ENCODE measurements at places on chromosomes 12 and 14. TPM values are rescaled to one million over a fixed set of nuclear protein-coding genes. Genes with fewer than 3 reads are reported as not detected.

DNA sequence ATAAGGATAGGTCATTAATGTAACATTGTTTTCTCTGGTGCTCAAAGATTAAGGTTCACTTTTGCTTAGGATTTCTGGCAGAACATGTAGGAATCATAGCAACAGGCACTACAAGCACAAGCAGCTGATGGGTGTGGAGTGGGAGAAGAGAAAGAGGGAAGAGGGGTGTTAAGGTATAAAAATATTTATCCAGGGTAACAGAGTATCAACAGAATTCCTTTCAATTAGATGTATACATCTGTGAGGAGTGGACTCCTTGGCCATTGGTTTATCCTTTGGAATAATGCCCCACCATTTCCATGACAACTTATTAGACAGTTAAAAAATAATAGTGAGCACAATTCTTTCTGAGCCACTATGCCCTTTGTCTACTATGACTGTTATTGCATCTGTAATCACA, 388.3 kb upstream of the DDHD1 start:
- no peaks in the 10 kb centered on the region for H3K4me1 ChIP-seq
- peaks cover 2% of the 10 kb centered on the region for H3K27me3 ChIP-seq
- no peak overlapping the region for H3K4me3 ChIP-seq
- H3K36me3 ChIP-seq, result no peaks in the 10 kb centered on the region
- DNase-seq, result no peak
- no peak overlapping the region for H3K27ac ChIP-seq

The ITGA7 gene
- 5.5 TPM for total RNA-seq

DNA sequence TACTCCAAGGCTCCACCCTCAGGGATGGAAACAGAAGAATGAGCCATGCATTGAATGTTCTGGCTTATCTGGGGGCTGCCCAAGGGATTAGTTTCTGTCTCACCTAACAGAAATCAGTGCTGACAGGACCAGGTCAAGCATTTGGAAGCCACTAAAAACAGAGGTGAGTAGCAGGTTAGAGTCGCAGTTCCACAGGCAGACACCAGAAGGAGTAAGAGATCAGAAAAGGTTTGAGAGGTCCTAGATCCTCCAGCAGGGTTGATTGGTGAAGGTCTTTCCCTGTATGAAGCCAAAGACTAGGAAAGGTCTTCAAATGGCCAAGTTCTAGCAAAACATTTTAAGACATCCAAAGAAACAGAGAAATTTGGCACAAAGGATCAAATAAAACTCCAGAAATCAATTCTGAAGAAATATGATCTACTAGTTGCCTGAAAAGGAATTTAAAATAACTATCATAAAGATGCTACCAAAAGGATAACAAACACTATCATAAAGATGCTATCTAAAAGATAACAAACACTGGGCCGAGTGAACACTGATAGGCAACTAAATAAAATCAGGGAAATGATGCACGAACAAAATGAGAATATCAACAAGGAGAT, 19.5 kb upstream of the TTC9 start:
- H3K27me3 ChIP-seq, result no peaks in the 10 kb centered on the region
- H3K4me1 ChIP-seq, result no peaks in the 10 kb centered on the region
- peak; percentile 68 for DNase-seq
- no peak overlapping the region for H3K27ac ChIP-seq

The C1R gene
- total RNA-seq, result 1.4 TPM

DNA sequence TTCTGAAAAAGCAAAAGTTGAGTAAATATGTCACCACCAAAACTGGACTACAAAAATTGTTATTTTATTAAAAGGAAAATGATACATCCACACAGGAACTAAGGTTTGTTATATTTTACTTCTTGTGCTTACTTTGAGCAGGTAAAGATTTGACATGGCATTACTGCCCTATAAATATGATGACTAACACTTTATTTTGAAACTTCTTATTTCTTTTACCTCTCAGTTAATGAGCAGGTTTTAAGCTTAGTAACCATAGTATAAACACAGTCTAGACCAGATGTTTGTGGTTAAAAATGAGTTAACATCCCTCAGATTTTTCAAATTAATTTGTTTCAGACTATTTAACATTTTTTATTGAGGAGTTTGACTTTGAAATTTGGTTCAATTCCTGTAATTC, 862.5 kb upstream of the USP15 start:
- no peak overlapping the region for H3K27ac ChIP-seq
- H3K4me1 ChIP-seq, result no peaks in the 10 kb centered on the region
- no peaks in the 10 kb centered on the region for H3K36me3 ChIP-seq
- DNase-seq, result no peak
- H3K27me3 ChIP-seq, result no peaks in the 10 kb centered on the region

GRCh38 chr14:42420071-42420470, 813.4 kb downstream of the LRFN5 start:
- H3K27ac ChIP-seq, result no peak overlapping the region
- no peaks in the 10 kb centered on the region for H3K27me3 ChIP-seq
- H3K36me3 ChIP-seq, result no peaks in the 10 kb centered on the region
- no peak for DNase-seq
- H3K4me1 ChIP-seq, result no peaks in the 10 kb centered on the region

- no peak for DNase-seq
- H3K36me3 ChIP-seq, result no peaks in the 10 kb centered on the region
- no peaks in the 10 kb centered on the region for H3K4me1 ChIP-seq
- H3K4me3 ChIP-seq, result no peak overlapping the region
- H3K27ac ChIP-seq, result no peak overlapping the region
- no peaks in the 10 kb centered on the region for H3K27me3 ChIP-seq
These were observed 19.3 kb downstream of the NFKBIA start for GRCh38 chr14:35385042-35385839.

DNA sequence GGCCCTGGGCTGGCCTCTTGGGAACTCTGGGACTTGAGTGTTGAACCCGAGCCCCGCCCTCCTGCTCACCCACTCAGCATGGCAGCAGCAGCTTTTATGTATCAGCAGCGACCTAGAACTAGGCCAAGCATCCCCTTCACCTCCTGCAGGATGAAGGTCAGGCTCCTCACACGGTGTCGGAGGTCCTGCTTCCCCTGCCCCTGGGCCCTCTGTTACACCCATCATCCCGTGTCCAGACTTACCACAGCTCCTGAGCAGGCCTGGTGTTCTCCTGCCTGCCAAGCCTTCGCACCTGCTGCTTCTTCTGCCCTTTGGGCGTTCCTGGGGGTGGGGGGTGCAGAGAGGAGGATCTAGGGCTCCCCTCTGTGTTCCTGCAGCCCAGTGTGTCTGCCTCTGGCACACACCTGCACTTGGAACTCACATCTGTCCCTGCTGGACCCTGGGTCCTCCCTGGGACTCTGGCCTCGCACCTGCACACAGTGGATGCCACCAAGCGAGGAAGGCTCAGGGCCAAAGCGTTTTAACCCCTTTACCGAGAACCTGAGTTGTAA, 80.3 kb downstream of the PAPOLA start:
- H3K36me3 ChIP-seq, result no peaks in the 10 kb centered on the region
- H3K4me1 ChIP-seq, result no peaks in the 10 kb centered on the region
- H3K27me3 ChIP-seq, result peaks cover 12% of the 10 kb centered on the region
- H3K4me3 ChIP-seq, result no peak overlapping the region
- DNase-seq, result no peak
- no peak overlapping the region for H3K27ac ChIP-seq

GRCh38 chr14:91284791-91285548, 40.5 kb upstream of the GPR68 start:
- peaks cover 13% of the 10 kb centered on the region for H3K4me1 ChIP-seq
- DNase-seq, result no peak
- peaks cover 69% of the 10 kb centered on the region for H3K36me3 ChIP-seq
- H3K27me3 ChIP-seq, result no peaks in the 10 kb centered on the region
- H3K4me3 ChIP-seq, result no peak overlapping the region
- H3K27ac ChIP-seq, result peak overlapping the region; percentile 66

The SLC22A17 gene
- 5.3 TPM for total RNA-seq

DNA sequence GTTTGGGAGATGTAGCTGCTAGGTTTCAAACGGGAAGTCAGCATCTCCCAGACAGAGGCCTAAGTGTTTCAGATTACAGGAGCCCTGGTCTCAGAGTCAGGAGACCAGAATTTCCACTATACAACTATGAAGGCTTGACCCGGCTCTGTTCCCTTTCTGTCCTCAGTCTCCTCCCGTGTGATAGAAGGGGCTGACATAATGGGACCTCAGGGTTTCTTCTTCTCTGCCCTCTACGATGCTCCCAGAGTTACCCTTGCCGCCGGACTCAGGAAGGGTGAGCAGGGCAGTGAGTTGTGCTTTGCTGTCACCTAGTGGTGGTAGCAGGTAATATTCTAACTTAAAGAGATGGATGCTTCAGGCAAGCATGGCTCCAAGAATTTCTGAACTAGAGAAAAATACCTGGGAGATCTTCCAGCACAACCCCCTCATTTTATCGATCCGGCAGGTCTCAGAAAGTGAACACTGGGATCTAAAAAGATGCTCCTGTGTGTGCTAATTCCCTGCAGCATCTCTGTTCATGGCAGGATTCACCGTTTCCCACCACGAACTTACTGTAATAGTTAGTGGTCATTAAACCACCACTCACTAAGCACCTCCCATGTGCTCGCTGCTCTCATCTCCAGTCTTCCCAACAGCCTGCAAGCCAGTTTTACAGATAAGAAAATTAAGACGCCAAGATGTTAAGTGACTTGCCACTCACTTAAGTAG, 84.4 kb downstream of the VWF start:
- H3K27ac ChIP-seq, result no peak overlapping the region
- H3K4me3 ChIP-seq, result no peak overlapping the region
- H3K27me3 ChIP-seq, result no peaks in the 10 kb centered on the region
- peak; percentile 72 for DNase-seq
- peaks cover 2% of the 10 kb centered on the region for H3K4me1 ChIP-seq
- H3K36me3 ChIP-seq, result no peaks in the 10 kb centered on the region

- H3K27ac ChIP-seq, result no peak overlapping the region
- peaks cover 11% of the 10 kb centered on the region for H3K27me3 ChIP-seq
- no peak overlapping the region for H3K4me3 ChIP-seq
- no peaks in the 10 kb centered on the region for H3K36me3 ChIP-seq
- no peaks in the 10 kb centered on the region for H3K4me1 ChIP-seq
These were observed 156.1 kb downstream of the KICS2 start for GRCh38 chr12:64065881-64066451.

DNA sequence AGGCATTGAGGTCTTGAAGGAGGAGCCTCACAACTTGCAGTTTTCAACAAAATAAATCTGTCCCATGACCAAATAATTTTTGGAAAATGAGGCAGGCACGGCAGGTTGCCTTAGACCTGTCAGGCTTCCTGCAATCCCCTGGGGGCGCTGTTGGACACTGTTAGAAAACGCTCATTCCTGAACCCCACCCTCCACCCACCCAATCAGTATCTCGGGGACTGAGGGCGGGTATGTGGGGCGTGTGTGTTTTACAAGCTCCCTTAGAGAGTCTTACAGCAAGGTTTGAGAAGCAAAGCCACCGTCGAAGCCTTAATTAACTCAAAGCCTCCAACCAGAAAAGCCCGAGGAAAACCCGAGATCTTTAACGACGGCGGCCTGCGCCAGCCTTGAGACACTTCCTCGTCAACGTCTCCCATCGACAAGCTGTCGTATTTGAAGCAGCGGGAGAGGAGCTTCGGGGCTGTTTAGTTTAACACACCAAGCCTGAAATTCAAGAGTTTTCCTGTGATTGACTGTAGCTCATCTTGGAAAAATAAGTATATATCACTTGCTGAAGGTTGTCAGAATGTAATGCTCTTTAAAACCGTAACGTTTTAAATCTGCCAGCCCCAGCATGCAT, 123.0 kb downstream of the GLT1D1 start:
- no peaks in the 10 kb centered on the region for H3K4me1 ChIP-seq
- H3K27ac ChIP-seq, result no peak overlapping the region
- no peak overlapping the region for H3K4me3 ChIP-seq
- H3K27me3 ChIP-seq, result peaks cover 20% of the 10 kb centered on the region
- H3K36me3 ChIP-seq, result no peaks in the 10 kb centered on the region

The CD4 gene
- total RNA-seq, result 206 TPM

DNA sequence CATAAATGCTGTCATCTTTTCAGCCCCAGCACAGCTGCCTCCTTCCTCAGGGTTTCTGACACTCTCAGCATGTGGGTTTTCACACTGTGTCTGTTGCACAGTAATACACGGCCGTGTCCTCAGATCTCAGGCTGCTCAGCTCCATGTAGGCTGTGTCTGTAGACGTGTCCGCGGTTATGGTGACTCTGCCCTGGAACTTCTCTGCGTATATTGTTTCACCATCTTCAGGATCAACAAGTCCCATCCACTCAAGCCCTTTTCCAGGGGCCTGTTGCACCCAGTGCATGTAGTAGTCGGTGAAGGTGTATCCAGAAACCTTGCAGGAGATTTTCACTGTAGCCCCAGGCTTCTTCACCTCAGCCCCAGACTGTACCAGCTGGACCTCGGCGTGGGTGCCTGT, 1210.6 kb downstream of the TMEM121 start:
- H3K4me1 ChIP-seq, result peaks cover 13% of the 10 kb centered on the region
- no peak overlapping the region for H3K4me3 ChIP-seq
- DNase-seq, result no peak
- no peak overlapping the region for H3K27ac ChIP-seq
- no peaks in the 10 kb centered on the region for H3K36me3 ChIP-seq
- H3K27me3 ChIP-seq, result no peaks in the 10 kb centered on the region

GRCh38 chr12:82876075-82876474, 189.4 kb downstream of the TMTC2 start:
- H3K4me3 ChIP-seq, result no peak overlapping the region
- H3K36me3 ChIP-seq, result no peaks in the 10 kb centered on the region
- H3K27me3 ChIP-seq, result no peaks in the 10 kb centered on the region
- no peaks in the 10 kb centered on the region for H3K4me1 ChIP-seq
- H3K27ac ChIP-seq, result no peak overlapping the region
- no peak for DNase-seq

DNA sequence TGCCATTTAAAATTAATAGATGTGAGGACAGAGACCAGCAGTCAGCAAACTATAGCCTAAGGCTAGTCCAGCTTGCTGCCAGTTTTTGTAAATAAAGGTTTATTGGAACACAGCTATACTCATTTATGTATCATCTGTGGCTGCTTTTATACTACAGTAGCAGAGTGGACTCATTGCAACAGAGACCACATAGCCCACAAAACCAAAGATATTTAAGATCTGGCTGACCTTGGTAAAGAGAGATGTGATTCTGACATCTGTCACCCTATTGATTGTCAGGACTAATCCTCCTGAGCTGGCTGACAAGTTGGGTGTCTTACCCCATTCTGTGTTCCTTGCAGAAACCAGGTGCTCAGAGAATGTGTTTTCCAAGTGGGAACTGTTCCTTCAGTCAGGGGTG, 99.9 kb downstream of the BEGAIN start:
- H3K27ac ChIP-seq, result no peak overlapping the region
- H3K4me3 ChIP-seq, result no peak overlapping the region
- no peaks in the 10 kb centered on the region for H3K27me3 ChIP-seq
- H3K36me3 ChIP-seq, result peaks cover 14% of the 10 kb centered on the region
- no peak for DNase-seq
